Fibroblast of villous mesenchyme (primary cell): ENCODE measurements at places on chromosomes 12 and 14. TPM values are rescaled to one million over a fixed set of nuclear protein-coding genes. Genes with fewer than 3 reads are reported as not detected.

Gene RPGRIP1
- under 0.01 TPM in 1 of 2 replicates, not detected in the other for total RNA-seq

Gene MGAT4C
- total RNA-seq = not detected in 2 replicates

Gene PHETA1
- 11.3 and 15.5 TPM in 2 replicates for total RNA-seq

Gene PRPH
- total RNA-seq = under 0.01 TPM in 1 of 2 replicates, not detected in the other

- DNase-seq = no peak
Observed at GRCh38 chr14:68934066-68934465, 45.0 kb downstream of the ACTN1 start.

GRCh38 chr14:104873380-104874055, 8.4 kb downstream of the CEP170B start:
- DNase-seq = no peak

DNA sequence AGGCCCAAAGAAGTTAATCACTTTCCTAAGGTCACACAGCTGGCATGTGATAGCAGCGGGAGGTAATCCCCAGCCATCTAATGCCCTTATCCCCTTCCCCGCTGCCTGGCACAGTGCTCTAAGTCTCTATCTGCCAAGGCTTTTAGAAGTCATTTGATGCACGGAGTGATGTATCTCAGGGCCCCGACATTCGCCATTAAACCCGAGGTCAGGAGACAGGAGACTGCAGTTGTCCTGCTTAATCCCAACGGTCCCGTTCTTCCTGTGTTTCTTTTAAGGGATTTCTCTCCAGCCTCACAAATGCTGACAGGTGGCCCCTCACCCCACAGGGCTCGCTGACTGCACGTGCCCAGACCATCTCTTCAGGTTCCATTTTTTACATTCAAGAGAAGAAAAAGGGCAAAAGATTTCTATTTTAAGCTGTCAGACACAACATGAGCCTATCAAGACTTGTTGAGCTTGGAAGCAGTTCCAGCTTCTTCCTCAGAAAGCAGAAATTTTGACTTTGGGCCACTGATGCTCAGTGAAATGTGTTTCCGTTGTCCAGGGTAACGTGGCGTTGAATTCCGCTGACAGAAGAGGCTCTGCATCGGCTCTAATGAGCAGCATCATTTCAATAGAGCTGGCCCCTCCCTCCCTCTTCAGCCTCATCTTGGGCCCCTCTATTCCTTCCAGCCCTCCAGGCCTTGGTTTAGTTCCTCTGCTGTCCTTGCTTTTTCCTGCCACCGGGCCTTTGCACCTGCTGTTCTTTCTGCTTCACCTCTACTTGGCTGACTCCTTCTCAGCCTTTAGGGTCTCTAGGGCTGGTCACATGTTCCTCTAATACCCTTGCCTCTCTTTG, 171.5 kb downstream of the CHST11 start:
- no peak for DNase-seq

- DNase-seq = no peak
Observed at GRCh38 chr12:3186546-3187215, 109.5 kb downstream of the TSPAN9 start.

DNA sequence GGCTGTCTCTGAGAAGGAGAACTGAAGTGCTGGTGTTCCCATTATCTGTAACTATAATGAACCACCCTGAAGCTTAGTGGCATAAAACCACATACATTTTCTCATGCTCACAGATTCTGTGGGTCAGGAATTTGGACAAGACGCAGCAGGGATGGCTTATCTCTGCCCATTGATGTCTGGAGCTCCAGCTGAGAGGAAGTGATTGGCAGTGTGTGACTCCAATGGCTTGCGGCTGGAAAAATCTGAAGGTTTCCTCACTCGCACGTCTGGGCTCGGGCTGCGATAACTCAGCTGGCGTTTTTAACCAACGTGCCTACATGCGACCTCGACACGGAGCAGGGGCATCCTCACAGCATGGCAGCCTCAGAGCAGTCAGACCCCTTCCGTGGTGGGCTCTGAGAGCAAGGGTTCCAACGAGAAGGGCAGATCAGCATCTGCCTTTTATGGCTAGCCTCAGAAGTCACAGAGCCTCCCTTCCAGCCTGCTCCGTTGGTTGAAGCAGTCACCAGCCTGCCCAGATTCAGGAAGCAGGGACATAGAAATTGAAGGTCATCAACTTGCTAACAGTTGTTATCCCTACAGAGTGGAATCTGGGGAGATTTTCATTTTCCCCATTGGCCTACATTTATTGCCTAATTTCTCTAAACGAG, 143.3 kb upstream of the BCL2L14 start:
- peak; percentile 60 for DNase-seq
